ENCODE measurements at places on chromosomes 2 and 18. TPM values are rescaled to one million over a fixed set of nuclear protein-coding genes. Genes with fewer than 3 reads are reported as not detected.
A peak's percentile ranks its signal among the peaks of the same experiment; 100 is the strongest.

- peak; percentile 87 for DNase-seq
Measured at GRCh38 chr2:71618327-71619113, 165.2 kb downstream of the DYSF start.

DNA sequence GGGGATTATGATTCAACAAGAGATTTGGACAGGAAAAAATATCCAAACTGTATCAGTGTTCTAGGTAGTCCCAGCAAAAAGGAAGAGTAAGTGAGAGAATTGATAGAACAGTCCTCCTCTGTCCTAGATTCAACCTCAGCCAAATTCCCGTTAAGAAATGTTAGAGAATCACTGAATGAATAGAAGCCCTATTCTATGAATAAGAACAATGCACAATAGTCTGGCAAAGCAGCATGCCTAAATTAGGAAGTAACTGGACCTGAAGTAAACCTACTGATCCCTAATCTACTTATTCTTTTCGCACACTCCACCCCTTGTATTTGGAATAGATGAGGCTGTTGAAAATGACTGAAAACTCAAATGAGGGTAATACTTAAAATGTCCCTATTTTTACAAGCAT, 1665.5 kb downstream of the LRP1B start:
- DNase-seq: no peak

DNA sequence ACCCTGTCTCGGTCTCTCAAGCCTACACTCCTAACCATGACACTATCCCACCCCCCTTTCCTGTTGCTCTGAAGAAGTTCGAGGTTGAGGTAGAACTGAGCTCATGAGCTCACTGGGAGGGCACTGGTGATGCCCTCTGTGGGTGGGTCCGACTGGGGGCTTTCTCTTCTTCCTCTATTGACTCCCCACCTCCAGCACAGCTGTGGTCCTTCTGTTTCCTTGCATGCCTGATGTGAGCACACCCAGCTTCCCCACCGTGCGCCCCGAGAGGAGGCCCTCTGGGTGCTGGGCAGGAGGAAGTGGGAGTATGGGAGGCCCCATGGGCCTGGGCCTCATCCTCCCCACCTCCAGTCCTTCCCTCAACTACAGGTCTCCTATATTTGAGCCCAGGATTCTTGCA, 20.9 kb downstream of the SPEG start:
- DNase-seq: no peak

Gene GALR1
- 0.33 TPM for total RNA-seq

GRCh38 chr2:234373060-234373459, 123.8 kb downstream of the ARL4C start:
- no peak for DNase-seq

DNA sequence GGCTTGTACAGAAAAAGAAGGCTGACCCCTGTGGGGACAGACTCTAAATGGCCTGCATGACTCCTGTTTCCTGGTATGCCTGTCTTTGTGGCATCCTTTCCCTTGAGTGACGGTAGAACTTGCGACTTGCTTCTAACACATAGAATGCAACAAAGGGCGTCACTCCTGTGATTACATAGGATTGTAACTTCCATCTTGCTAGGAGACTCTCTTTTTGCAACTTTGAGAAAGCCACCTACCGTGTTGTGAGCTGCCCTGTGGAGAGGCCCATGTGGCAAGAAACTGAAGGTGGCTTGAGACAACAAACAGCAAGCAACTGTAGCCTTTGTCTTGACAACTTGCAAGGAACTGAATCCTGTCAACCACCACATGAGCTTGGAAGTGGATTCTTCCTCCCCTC, 46.5 kb downstream of the THNSL2 start:
- no peak for DNase-seq

DNA sequence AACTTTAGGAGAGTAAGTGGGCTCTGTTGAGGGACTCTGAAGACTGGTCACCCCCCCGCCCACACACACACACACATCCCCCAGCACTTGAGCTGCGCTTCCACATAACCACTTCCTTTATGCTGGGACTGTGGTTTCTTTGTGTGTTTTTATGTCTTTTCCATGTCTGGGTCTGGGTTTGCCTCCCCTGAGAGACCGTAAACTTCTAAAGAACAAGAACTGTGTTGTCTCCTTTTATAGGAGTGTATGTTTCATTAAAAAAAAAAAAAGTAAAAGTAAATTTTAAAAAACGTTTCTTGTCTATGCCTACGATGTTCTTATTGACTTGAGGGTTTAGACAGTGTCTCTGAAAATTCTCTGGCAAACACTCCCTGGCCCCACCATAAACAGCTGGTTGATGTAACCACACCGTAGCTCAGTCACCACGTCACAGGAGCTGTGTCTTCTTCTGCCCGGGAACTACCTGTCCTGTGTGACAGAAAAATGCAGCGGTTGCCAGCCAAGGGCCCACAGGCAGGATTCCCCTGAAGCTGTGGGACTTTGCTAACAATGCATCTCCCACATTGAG, 68.0 kb downstream of the KLHL29 start:
- DNase-seq: no peak

- DNase-seq: no peak
Measured at GRCh38 chr2:36675579-36676282, 20.8 kb upstream of the VIT start.

DNA sequence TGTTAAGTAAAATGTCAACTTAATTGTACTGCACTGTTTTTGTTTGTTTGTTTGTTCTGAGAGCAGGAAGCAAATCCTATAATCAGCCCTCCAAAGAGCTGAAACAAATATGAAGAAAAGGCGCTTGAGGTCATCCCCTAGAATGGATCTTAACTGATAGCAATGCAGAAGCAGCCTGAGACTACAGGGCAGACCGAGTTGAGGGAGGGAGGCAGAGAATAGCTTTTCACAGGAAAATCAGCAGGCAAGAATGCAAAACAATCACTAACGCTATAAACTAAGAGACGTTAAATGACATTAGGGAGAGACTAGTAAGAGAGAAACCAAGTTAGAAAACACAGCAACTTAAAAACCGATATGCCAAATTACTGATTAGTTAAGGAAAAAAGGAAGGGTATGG, 37.2 kb downstream of the GALNT1 start:
- DNase-seq: no peak

Gene POMC
- total RNA-seq: 8.3 TPM

GRCh38 chr2:40352041-40352702, 99.7 kb downstream of the SLC8A1 start:
- no peak for DNase-seq

- no peak for DNase-seq
Measured at GRCh38 chr2:95022309-95023221, 2.9 kb upstream of the MAL start.

Gene VAMP8
- 10.4 TPM for total RNA-seq

DNA sequence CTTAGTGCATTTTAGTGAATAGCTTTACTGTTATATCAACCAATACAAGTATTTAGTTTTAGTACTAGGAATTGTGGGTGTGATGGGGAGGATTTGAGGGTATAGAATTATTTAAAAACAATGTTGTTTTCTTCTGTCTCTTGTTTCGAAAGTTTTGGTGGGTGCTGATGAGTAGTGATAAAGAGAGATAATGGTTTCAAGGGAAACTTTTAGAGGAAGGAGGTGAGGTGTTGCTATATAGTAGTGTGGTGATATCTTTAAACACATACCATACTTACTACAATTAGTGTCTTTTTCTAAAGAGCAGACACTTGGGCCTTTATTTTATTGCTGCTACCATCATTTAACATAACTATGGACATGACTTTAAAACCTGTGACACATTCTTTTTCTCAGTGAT, 10.5 kb downstream of the IMPACT start:
- no peak for DNase-seq
